ENCODE measurements at places on chromosomes 7 and 10.

GRCh38 chr7:1920266-1920681 is 250.2 kb downstream of the ELFN1 start:
- peak; percentile 37 for DNase-seq

- DNase-seq = no peak
Observed at GRCh38 chr10:93435621-93436397, 46.3 kb downstream of the MYOF start.

DNA sequence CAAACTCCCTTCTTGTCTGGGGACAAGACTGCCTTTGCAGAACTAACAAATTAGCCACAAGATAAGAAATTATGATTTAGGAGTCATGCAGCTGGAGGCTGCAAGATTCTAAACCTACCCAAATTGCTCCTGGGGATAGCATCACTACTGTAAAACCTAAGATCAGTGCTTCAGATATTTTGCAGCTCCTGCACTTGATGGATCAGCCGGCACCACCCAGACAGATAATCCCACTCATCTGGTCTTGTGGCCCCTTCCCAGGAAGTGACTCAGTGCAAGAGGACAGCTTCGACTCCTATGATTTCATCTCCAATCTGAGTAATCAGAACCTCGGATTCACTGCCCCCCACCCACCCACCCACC is 181.9 kb downstream of the AKR1D1 start:
- no peak for DNase-seq

GRCh38 chr10:97578171-97578844 is 5.7 kb downstream of the ANKRD2 start:
- DNase-seq = no peak

- no peak for DNase-seq
Observed at GRCh38 chr10:8504499-8504898, 450.0 kb downstream of the GATA3 start.

DNA sequence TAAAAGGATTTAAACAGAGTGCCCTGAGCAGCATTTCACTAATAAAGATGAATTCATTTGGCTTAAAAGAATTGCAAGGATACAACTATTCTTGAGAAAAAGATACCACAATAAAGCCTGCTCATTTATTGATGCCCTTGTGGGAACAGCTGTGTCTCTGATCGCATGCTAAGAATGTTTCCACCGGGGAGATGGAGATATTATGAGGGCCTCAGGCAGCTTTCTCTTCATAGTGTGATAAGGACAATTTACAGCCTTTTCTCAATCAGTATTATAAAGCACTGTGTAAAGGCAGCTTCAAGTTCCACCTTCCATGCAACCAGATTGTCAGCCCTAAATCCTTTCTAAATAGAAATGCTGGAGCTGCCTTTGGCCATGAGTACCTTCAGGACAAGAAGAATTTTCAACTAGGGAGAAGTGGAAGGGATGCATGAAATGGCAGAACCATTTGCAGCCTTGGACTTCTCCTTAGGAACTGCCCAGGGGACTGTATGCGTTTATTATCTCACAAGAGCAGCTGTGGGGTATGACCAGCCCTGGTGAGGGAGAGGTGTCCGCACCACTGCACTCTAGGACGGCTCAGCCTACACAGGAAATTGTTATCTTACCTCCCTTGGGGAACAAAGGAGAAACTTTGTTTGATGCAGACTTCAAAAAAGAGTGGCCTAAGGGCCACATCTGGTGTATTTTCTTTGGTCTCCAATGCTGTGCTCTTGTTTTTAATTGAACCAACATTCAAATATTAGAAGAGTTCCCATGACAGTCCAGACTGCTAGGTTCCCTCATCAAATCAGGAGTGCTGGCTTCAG is 116.9 kb upstream of the PCGF5 start:
- no peak for DNase-seq

DNA sequence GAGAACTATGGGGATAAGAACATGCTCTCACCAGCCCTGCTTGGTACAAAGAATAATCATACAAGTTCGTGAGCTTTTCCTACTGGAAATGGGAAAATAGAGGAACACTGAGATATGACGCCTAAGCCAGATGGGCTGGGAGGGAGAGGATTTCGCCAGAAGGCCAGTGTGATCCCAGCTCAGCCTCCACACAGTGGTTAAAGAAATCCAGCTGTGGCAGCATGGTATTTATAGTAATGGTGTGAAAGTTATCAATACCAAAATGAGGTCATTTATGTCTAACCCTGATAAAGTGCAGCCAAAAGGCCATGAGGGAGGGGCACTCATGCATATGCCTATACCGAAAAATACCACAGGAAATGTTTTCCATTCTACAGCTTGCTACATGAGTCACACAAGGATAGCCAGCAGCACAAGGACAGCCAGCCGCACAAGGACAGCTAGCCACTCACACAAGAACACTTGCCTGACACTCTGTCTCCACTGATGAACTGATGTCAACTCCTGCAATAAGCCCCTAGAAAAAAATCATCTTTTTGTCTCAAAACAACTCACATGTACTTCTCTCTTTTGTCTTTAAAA is 49.4 kb downstream of the FRMPD2 start:
- DNase-seq = no peak

DNA sequence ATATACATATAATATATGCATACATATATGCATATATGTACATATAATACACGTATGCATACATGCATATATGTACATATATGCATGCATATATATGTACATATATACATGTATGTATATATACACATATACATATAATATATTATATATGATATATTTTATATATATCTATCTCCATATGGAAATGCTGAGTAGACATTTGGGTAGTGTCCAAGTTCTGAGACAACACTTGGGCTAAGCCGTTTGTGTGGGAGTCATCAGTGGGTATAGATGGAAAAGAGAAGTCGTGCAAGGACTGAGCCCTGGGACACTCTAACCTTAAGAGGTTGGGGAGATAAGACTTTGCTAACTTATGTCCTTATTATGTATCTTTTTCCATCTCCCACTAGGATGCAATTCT is 165.2 kb upstream of the PODXL start:
- no peak for DNase-seq
